Pulmonary artery endothelial cell (primary cell): ENCODE measurements at places on chromosomes 2 and 18.

DNA sequence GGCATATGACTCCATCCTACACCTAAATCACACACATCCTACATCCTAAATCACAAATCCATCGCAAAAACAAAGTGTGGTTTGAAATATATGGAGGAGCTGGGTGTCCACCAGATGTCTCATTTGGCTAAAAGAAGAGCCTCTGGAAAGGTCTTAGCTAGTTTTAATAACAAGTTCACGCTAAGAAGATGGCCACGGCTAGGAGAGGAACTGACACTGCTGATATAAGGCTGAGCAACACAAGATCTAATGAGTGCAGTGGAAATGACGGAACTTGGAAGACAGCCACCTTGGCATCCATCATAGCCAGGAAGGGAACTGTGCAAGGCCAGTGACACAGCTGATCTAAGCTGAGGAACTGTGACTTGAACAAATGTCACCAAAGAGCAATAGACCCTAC lies 60.0 kb upstream of the AGAP1 start:
- no peak for DNase-seq

DNA sequence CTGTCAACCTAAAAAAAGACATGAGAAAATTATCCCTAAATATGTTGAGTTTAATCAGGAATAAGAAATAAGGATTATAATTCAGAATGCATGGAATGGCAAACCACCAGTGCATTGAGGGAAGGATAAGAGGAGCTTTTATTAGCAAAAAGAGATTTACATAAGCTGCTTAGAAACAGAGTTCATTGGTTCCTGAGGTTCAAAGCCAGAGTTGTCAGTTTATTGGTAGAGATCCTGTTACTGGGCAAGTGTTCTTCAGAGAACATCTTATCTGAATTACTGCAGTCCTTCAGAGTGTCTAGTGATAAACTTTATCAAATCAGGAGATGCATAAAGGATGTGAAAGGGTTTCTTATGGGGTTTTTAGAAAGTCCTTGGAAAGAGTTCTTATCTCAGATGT lies 76.0 kb upstream of the MEX3C start:
- no peak for DNase-seq

DNA sequence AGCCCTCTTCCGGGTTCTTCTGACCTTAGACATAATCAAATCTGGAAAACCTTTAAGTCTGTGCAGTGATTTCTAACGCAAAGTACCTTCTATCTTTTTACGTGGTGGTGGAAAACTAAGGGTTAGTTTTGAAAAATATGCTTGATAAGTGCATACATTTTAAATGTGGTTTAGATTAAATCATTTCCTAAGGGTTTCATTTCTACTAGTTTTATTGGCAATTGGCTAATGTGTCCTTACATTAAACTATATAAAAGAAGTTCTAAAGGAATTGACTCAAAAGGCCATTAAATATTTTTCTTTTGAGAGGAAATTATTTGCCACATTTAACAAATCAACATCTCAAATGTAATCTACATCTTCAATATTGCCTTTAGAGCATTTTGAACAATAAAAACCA lies 268.3 kb upstream of the THUMPD2 start:
- DNase-seq = no peak

GRCh38 chr2:64750817-64751285 lies 97.1 kb upstream of the SERTAD2 start:
- peak; percentile 99 for DNase-seq

DNA sequence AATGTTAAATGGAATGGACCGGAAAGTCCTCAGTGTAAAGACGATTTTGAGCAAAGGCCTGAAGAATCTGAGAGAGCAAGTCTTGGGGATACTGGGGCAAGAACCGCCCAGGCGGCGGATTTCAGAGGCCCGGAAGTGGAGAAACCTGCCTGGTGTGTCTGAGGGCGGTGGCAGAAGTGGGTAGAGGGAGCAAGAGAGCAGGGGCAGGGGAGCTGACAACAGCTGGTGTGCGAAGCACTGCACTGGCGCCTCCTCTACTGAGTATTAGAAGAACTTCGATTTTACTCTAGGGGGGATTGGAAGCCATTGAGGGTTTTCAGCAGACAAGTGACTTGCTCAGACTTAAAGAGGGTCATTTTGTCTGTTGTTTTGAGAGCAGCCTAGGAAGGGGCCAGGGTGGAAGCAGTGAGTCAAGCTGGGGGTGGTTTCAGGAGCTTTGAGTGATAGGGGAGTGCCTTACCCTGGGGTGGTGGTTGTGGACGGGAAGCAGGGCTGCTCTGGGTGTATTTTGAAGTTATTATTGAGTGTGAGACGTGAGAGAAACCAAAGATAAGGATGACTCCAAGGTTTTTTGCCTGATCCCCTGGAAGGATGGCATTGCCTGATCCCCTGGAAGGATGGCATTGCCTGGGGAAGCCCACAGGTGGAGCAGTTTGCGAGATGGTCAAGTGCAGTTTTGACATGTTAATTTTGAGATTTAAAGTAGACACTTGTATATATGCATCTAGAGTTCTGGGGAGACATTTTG lies 52.5 kb downstream of the ZNF236 start:
- DNase-seq = no peak

- DNase-seq = no peak
Measured at GRCh38 chr18:73365018-73365417, 497.2 kb upstream of the NETO1 start.

- no peak for DNase-seq
Measured at GRCh38 chr2:78011251-78011650, 489.1 kb upstream of the LRRTM4 start.

GRCh38 chr2:28429636-28430376 lies 37.1 kb downstream of the FOSL2 start:
- no peak for DNase-seq

- no peak for DNase-seq
Measured at GRCh38 chr18:3647636-3648035, 197.7 kb downstream of the TGIF1 start.
